ENCODE measurements at places on chromosomes 4 and X. TPM values are rescaled to one million over a fixed set of nuclear protein-coding genes. Genes with fewer than 3 reads are reported as not detected.

H2BW2 gene
- not detected for total RNA-seq

DCLK2 gene
- 3.4 TPM for total RNA-seq

USP46 gene
- 14.1 TPM for total RNA-seq

GRPR gene
- 5.3 TPM for total RNA-seq

AKAP14 gene
- not detected for total RNA-seq

GYPE gene
- total RNA-seq: 0.29 TPM

ARHGEF6 gene
- total RNA-seq: 120 TPM
